ENCODE measurements at places on chromosomes 12 and 14.

GRCh38 chr12:49728446-49728845 lies 12.9 kb upstream of the TMBIM6 start:
- no peak for DNase-seq

- peak; percentile 34 for DNase-seq
These were observed 55.8 kb upstream of the VRK1 start for GRCh38 chr14:96741151-96741977.

DNA sequence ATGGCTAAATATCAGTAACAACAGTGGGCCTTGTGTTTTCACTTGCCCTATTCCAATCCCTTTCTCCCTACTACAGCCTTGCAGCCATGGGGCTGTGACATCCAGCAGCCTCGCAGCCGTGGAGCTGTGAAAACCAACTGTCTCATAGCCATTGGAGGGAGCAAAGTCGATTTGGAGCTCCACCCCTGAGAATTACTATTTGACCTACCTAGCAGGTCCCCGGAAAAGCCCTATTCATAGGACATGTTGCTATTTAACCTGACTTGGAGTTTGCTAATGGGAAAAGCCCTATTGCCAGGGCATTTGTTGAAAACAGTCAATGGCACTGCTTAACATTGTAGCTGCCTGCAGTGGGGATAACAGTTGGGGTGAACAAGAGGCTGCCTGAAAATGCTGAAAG lies 33.3 kb downstream of the ERG28 start:
- DNase-seq = no peak

- DNase-seq = no peak
These were observed 74.7 kb downstream of the NOC4L start for GRCh38 chr12:132218915-132219314.

GRCh38 chr12:112362310-112362709 lies 19.9 kb downstream of the HECTD4 start:
- no peak for DNase-seq

DNA sequence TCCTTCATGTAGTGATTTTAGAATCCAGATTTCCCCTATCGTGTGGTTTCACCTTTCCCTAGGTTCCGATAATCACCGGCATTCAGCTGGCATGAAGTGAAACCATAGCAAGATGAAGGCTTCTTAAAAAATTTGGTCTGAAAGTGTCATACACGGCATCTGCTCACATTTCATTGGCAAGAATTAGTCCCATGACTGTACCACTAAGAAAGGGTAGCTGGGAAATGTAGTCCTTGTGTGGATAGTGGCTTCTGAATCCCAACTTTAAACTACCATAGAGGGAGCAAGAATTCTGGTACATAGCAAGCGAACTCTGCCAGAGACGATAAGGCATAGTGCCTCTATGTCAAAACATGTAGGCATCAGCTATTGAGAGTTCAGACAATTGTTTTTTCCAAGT lies 360.1 kb upstream of the TBX3 start:
- DNase-seq = peak; percentile 7

All from HCEC 1CT (cell line).